ENCODE measurements at places on chromosomes 1 and 21. TPM values are rescaled to one million over a fixed set of nuclear protein-coding genes. Genes with fewer than 3 reads are reported as not detected.

The SLC9C2 gene
- 3.7 TPM for total RNA-seq

The TIE1 gene
- 6.9 TPM for total RNA-seq

The TEX38 gene
- not detected for total RNA-seq

The RASAL2 gene
- 28.9 TPM for total RNA-seq

The ST6GALNAC3 gene
- total RNA-seq = 14.3 TPM

The KLHDC7A gene
- total RNA-seq = under 0.01 TPM

- DNase-seq = no peak
These were observed 27.9 kb downstream of the LMO4 start for GRCh38 chr1:87356591-87356990.

DNA sequence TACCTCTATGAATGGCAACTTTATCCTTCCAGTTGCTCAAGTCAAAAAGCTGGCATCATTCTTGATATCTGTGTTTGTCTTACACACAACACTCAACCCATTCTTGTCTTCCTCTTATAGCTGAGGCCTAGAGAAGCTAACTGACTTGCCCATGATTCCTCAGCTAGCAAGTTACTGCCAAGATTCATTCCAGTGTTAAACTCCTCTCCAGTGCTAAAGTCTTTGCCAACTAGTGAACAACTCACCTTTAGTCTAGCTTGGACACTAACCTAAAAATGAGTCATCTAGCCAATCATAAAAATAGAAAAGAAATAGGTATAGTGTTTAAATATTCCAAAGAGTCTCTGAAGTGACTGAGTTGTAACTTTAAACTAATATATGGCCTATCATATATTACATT is 45.6 kb upstream of the RGS2 start:
- no peak for DNase-seq

- DNase-seq = no peak
These were observed 13.4 kb downstream of the CTTNBP2NL start for GRCh38 chr1:112409414-112409813.

DNA sequence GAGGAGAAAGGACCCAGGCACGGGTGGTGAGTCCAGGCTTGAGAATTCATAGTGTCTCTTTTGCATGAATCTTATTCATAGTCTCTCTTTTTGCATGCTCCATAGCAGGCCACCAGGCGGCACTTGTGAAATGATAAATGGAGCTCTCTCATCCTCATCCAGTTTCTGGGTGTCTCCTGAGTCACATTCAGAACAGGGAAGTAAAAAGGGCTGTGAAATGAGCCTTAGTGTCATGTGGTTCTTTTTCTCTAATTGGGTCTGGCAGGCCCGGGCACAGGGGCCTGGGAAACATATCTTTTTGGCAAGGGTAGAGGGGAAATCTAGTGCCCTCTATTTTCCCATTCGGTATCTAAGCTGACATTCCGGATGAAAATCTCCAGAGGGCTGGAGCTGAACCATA is 19.1 kb upstream of the NCF2 start:
- no peak for DNase-seq

GRCh38 chr1:17009706-17010105 is 2.0 kb downstream of the ATP13A2 start:
- peak; percentile 34 for DNase-seq

DNA sequence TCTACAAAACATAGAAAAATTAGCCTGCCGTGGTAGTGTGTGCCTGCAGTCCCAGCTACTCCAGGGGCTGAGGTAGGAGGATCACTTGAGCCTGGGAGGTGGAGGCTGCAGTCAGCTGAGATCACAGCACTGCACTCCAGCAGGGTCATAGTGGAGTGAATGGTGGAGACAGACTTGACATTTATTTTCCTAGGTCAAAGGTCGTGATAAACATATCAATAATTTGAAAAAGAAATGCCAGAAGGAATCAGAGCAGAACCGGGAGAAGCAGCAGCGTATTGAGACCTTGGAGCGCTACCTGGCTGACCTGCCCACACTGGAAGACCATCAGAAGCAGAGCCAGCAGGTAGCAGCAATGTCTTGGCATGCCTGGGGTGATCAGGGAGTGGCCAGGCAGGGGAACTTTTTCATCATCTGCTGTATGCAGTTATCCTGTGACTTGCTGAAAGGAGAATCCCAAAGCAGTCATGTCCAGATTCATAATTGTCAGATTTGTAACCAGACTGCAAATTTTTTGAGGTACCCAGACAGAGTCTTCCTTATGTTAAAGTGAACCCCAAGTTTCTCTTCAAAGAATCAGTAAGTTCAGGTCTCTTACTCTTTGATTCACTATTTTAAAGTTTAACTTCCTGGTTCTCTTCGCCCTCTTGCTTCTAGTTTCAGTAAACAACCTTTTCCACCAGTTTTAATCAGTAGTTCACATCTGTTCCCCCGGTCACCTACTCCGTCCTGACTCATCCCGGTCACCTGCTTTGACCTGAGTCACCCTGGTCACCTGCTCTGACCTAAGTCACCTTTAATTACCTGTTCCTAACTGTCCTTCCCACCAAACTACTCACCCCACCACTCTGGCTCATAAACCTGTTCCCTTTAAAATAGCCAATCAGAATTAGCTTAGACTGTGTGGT is 11.3 kb upstream of the SH3BGRL3 start:
- DNase-seq = no peak

- DNase-seq = no peak
These were observed 6.0 kb upstream of the KNCN start for GRCh38 chr1:46557403-46557802.

GRCh38 chr1:59767119-59767518 is 47.6 kb upstream of the HOOK1 start:
- no peak for DNase-seq

GRCh38 chr1:208202333-208202995 is 41.7 kb downstream of the PLXNA2 start:
- no peak for DNase-seq

GRCh38 chr1:206116873-206117150 is 376 bp downstream of the AVPR1B start:
- no peak for DNase-seq

- peak; percentile 22 for DNase-seq
These were observed 97.9 kb upstream of the RGS1 start for GRCh38 chr1:192477630-192478029.

- no peak for DNase-seq
These were observed 271.6 kb downstream of the PBX1 start for GRCh38 chr1:164830628-164831027.

DNA sequence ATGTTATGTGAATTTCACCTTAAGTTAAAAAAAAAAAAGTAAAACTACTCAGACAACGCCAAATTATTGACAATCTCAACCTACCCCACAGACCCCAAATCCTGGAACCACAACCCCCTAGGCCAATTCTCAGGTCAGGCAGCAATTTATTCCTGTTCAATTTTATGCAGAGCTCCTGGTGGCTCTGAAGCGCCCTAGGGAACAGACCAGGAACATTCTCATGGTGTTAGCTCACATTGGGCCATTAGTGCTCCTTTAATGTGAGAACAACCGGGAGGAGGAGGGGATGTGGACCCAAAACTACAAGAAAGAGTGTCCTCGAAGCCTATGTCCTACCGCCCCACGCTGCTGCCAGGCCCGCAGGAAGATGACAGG is 403 bp upstream of the PSEN2 start:
- no peak for DNase-seq

GRCh38 chr1:83692524-83693381 is 306.2 kb downstream of the TTLL7 start:
- DNase-seq = no peak

DNA sequence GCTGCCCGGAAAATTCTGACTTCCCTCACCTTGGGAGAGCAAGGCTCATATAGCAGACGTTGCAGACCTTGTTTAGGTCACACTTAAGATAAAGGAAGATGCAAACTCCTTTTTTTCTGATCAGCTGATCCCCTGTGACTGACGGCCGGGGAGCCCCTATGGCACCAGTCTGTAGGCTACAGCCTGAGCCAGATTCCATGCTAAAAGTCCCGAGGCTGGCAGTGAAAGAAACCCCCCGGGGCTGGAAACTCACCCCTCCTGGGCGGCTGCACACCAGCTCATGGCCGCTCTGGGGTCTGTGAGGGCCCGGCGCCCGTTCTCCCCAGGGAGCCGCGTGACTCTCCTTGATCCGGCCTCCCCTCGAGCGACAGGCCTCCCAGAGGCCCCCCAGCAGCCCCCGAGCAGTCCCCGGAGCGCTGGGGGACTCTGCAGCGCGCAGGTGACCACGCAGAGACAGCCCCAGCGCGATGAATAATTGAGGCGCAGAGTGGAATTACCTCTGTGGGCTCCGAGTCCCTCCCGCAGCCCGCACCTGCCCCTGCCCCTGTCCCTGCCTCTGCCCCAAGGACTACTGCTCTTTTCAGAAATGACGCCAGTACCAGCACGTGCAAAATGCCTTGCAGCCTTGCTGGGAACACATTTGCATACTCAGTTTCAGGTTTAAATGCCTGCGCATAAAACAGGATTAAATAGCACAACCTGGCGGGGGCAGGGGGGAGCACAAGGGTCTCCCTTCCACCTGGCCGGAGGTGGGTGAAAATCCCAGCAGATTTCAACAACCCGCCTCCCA is 62.6 kb upstream of the CLDN14 start:
- DNase-seq = no peak

GRCh38 chr1:170168265-170168664 is 22.5 kb downstream of the NTMT2 start:
- no peak for DNase-seq

DNA sequence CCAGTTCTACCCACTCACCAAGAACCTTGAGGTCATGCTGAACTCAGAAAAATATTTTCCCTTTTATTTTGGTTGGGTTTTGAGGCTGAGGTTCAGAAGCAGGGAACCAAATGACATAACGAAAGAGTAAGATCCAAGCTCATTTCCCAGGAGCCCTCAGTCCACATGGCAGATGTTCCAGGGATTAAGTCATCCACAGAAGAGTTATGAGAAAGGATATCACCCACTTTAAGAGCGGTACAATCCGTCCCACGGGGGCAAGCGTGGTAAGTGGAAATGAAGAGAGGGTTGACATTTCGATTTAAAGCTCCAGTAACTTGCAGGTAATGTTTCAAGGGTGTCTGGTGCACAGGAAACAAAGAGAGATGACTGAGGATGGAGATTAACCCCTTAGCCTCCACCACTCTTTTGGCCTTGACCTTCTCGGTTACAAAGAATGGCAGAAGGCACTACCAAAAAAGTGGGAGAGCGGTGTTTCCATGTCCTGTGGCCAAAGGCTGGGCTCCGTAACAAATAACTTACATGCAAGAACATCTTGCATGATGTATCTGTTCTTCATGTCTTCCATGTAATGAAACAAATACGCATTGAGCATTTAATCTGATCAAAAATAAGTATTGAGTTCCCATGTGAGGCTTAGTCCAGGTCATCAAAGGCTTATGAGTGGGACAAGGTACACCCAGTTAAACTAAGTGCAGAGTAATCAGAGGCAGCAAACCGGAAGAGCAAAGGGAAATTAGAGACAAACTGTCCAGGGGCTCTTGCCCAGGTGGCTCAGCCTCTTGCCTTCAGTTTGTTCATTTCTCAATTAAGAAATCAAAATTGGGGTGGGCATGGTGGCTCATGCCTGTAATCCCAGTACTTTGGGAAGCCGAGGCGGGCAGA is 241.4 kb downstream of the TOMM20 start:
- DNase-seq = no peak

DNA sequence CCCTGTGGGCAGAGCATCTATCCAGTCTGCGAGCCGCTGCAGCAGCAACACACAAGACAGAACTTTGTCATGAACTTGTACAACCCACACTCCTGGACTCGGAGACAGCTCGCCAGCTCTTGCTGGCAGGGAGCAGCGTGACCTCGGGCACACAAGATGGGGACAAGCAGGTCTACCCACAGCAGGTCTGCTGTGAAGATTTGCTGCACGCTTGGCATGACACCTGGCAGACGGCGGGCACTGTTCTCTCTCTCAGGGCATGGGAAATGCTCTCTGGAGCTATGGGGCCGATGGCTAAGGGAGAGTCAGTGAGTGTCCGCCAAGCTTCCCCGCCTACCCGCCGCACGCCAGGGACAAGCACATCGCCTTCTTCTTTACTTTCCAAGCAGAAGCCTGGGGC is 90.0 kb downstream of the STUM start:
- DNase-seq = no peak

GRCh38 chr1:77706321-77706720 is 23.9 kb upstream of the ZZZ3 start:
- no peak for DNase-seq

GRCh38 chr1:11680270-11681070 is 478 bp downstream of the MAD2L2 start:
- peak; percentile 56 for DNase-seq

- DNase-seq = no peak
These were observed 98.8 kb downstream of the CHD1L start for GRCh38 chr1:147341246-147341645.

DNA sequence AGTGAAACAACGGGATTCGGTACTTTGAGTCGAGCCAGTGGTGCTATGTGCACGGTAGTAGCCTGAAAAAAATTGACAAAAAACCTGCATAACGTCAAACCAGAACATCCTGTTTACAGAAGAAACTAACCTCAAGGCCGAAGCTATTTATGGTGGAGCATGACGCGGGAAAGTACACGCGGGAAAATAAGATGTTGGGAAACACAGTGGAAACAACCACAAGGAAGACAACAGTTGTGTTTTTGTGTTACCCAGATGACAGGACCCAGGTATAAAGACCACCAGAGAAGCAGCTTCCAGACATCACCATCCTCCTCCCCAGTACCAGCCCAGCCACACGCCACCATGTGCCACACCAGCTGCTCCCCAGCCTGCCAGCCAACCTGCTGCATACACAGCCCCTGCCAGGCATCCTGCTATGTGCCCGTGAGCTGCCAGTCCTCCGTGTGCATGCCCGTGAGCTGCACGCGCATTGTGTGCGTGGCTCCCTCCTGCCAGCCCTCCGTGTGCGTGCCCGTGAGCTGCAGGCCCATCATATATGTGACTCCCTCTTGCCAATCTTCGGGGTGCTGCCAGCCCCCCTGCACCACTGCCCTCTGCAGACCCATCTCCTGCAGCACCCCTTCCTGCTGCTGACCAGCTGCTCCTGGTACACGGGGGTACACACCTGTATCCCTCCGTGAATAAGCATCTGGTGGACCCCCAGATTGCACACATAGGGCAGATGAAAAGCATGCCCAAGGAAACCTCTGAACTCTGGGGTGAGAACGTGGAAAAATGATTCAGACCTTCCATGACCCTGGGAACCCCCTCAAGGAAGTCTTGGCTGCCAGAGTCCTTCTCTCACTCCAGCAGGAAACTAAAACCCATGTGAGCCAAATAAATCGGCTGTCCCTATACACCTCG is at the start of gene KRTAP12-3:
TSS of gene KRTAP12-3 (plus strand) at position 298 of the 906 bp plus-strand sequence. CDS start at position 346, 48 bp downstream.
- no peak for DNase-seq

DNA sequence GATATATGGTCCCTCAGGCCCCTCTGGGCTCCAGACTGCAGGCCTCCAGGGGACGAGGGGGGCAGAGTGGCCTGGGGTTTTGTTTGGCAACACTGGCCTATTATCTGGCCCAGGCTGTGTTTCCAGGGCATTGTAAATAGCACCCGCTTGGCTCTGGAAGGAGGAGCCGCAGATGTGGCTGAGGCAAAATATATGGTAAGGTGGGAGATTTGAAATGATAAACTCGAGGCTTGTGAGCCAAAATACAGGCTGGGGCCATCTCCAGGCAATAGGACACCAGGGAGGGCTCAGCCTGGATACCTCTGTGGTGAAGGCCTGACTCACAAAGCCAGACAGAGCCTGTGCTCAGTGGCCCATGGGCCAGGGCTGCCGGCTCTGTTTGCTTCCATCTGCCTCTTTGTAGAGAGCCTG is 14.0 kb downstream of the NAV1 start:
- DNase-seq = no peak
